ENCODE measurements at places on chromosomes 1 and 21.

DNA sequence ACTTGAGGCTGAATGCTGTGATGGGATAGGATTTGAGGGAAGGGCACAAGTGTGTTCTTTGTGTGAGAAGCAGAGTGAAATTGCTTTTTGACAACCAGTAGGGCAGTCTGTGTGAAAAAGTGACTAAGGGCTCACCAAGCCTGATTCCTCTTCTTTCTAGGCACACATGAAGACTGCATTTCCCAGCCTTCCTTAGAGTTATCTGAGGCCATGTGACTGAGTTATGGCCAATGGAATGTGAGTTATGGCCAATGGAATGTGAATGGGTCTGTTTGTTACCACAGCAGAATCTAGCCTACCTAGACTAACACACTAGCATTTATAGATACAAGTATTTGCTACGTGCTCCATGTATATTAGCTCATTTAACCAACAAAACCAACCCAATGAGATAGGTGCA, 35.3 kb upstream of the DIRAS3 start:
- no peak for DNase-seq

- DNase-seq: peak; percentile 12
These were observed 44.2 kb upstream of the LAPTM5 start for GRCh38 chr1:30801771-30802198.

DNA sequence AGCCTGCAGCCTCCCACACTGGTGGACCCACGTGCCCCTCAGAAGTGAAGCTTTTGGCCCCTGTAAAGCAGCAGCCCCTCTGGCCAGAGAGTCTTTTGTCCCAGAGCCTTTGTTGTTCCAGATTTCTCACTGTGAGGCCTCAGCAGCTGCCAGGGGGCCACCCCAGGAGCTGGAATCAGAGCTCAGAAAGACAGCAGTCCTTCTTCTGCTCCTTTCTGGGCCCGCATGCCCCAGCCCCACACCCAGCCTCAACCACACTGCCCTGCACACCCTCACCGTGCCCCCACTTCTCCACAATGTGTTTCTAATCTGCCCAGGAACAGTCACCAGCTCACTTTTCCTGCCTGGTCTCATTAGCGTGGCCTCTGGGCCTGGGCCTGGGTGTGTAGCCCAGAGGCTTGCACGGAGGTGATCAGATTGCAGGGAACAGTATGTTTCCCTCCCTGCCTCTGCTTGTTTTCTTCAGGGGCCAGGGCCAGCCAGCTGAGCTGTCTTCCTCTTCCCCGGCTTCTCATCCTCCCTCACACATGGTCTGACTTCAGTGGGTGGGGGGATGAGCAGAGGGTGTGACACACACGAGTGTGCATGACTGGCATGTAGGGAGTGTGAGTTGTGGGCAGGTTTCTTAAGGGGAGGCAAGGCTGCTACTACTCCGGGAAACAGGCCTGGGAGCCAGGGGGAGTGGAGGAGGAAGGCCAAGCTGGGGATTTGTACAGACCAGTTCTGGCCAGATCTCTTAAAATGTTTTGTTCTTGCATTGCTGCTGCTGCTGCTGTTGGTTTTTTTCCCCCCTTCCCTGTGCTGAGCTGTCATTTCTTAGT, 82.5 kb upstream of the ZNF648 start:
- no peak for DNase-seq

- DNase-seq: no peak
These were observed 249.9 kb upstream of the JUN start for GRCh38 chr1:59033761-59034160.

DNA sequence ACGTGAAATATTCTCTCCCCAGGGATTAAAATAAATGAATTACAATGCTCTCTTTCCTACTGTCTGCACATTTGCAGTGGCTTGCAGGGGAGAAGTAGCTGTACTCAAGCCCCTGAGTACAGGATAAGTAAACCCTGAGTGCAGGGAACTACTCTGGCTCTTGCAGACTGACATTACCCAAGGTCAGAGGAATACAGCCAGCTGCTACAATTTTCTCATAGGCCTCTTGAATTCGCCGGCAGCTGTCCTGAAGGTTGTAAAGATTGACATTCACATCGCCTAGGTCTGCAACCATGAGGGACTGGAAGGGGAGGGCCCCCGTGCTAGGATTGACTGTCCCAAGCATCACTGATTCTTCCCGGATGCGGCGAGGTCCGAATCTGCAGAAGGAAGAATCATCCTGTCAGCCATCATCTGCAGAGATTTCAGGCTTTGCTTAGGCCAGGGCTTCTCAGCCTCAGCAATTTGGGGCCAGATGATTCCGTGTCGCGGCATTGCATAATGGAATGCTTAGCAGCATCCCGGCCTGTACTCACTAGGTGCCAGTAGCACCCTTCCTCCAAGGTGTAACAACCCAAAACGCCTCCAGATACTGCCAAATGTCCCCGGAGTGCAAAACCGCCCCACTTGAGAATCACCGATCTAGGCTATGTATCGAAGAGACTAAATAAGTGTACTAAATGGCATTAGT, 1.7 kb downstream of the AGMAT start:
- DNase-seq: no peak

- DNase-seq: no peak
These were observed 172.9 kb downstream of the SDCCAG8 start for GRCh38 chr1:243428617-243429342.

DNA sequence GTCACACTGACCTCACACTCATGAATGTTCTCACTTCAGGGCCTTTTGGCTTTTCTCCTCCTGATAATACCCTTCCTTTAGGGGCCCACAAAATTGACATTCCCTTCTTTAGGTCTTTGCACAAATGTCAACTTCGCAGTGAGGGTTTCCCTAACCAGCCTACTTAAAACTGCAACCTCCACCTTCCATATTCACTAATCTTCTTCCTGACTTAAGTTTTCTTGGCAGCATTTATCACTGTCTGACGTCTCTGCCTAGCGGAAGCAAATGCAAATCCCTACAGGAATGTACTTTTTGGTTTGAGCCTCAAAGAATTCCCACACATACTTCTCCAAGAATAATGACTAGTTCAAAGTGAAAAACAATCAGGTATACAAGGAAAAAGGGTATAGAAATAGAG, 32.8 kb downstream of the INTS7 start:
- DNase-seq: no peak

DNA sequence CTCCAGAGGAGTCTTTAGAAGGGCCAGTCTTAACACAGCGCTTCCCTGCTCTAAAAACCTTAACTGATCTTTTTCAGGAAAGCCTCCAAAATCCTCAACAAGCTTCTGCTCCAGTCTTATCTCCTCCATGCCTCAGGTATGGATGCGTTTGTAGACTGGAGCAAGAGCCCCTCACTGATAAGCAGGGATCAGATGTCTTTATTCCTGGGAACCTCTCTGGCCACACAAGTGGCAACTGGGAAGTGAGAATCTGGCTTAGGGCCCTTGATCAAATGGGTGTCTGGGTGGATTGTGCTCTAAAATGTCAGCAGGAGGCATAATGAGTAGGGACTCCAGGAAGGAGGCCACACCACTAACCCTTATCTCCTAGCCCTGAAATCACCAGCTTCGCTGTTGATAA, 1.4 kb downstream of the ZBTB8A start:
- DNase-seq: no peak

GRCh38 chr1:101683561-101683960, 313.2 kb downstream of the OLFM3 start:
- DNase-seq: peak; percentile 14

GRCh38 chr1:185345913-185346720, 29.1 kb upstream of the IVNS1ABP start:
- no peak for DNase-seq

GRCh38 chr21:46063227-46063626, 34.7 kb upstream of the COL6A2 start:
- no peak for DNase-seq

- peak; percentile 27 for DNase-seq
These were observed 23.3 kb downstream of the CELA3A start for GRCh38 chr1:22024485-22025367.

GRCh38 chr1:200845360-200845759, 27.4 kb upstream of the GPR25 start:
- DNase-seq: no peak

GRCh38 chr1:48026275-48026674, 29.1 kb upstream of the TRABD2B start:
- no peak for DNase-seq

DNA sequence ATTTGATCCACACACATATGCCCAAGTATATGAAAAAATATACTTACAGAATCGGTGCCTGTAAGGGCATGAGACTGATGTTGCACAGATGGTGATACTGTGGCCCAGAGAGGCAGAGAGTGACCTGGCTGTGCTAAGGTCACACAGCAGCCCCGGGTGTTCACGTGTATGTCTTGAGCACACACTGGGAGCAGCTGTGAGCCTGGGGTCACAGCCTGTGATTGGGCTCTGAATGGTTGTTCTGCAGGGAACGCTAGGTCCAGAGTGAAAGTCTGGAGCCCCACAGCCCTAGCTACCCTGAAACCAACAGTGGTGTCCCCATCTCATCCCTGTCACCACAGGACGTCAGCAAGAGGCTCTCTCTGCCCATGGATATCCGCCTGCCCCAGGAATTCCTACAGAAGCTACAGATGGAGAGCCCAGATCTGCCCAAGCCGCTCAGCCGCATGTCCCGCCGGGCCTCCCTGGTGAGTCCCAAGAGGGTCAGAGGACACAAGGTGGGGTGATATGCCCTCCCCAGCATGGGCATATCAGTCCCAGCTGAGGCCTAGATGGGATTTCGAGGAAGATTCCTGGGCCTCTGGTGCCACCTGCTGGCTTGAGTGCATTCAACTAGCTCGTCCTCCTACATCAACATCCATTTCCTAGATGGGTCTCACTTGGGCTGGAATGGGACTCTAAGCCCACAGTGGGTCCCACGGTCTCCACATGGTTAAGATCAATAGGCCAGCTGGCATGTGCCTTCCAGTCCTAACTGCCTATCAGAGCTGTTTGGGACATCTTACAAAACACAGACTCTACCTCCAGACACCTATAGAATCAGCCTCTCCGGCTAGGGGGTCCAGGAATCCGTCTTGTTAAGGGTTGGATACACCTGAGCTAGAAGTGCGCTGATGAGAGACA, 19.7 kb downstream of the CDK18 start:
- peak; percentile 28 for DNase-seq

GRCh38 chr1:45979074-45979777, 153.2 kb downstream of the PIK3R3 start:
- DNase-seq: peak; percentile 96

- DNase-seq: no peak
These were observed 302.6 kb upstream of the PTBP2 start for GRCh38 chr1:96418969-96419368.

GRCh38 chr1:7589080-7589735, 181.9 kb upstream of the VAMP3 start:
- DNase-seq: no peak

Measured in SHP77 treated with DMSO at 0.1 percent for 48 hours (cell line).